ENCODE measurements at places on chromosomes 2 and 18.

- DNase-seq, result no peak
Observed at GRCh38 chr2:133092571-133092970, 422.6 kb upstream of the LYPD1 start.

GRCh38 chr18:58878640-58879039 lies 14.0 kb downstream of the ZNF532 start:
- no peak for DNase-seq

- peak; percentile 83 for DNase-seq
Observed at GRCh38 chr18:54828281-54828881, at the start of gene RAB27B. Gene RAB27B, plus strand, starts transcription at chr18:54828477. Its CDS starts 49,109 bp downstream, at chr18:54877586.

GRCh38 chr2:240840435-240841060 lies 20.5 kb upstream of the KIF1A start:
- no peak for DNase-seq

DNA sequence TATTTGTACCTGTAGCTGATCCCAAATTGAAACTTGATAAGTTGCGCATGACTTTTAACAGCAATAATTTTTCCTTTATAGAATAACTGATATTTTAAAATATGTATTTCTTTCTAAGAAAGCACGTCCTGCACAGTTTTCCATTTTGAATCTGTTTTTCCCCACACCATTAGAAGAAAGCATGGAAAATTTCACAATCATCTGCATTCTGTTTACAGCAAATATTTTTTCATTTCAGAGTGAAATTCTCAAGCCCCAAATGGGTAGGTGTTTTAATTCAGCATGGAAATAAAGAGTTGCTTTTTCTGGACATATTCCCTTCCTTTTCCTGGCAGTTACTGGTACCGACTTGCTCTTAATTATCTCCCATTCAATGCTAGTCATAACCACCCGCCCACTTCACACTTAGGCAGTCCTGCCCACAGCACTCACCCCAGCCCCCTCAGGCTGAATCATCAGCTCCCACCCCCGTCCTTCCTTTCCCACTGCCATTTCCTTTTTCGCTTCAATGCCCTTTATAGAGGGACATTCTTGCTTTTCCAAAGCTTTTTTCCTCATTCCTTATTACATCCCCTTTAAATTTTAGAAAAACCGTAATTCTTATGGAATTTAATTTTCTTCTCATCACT lies 89.2 kb upstream of the GLS start:
- peak; percentile 57 for DNase-seq

GRCh38 chr2:195164930-195165329 lies 492.1 kb upstream of the SLC39A10 start:
- DNase-seq, result no peak

DNA sequence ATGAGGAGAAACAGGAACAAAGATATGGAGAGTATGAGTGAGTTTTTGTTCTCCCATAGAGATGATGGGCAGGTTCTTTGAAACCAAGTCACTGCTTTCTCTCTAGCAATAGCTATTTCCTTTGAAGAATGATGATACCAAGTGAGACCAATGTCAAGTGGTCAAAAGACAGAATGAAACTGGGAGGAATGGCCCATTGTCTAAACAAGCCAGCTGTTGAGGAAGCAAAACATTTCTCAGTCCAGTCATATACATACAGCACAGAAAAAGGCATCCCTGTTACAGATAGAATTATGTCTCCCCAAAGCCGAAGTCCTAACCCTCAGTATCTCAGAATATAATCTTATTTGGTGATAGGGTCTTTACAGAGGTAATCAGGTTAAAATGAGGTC lies 66.1 kb upstream of the EPC2 start:
- DNase-seq, result no peak

DNA sequence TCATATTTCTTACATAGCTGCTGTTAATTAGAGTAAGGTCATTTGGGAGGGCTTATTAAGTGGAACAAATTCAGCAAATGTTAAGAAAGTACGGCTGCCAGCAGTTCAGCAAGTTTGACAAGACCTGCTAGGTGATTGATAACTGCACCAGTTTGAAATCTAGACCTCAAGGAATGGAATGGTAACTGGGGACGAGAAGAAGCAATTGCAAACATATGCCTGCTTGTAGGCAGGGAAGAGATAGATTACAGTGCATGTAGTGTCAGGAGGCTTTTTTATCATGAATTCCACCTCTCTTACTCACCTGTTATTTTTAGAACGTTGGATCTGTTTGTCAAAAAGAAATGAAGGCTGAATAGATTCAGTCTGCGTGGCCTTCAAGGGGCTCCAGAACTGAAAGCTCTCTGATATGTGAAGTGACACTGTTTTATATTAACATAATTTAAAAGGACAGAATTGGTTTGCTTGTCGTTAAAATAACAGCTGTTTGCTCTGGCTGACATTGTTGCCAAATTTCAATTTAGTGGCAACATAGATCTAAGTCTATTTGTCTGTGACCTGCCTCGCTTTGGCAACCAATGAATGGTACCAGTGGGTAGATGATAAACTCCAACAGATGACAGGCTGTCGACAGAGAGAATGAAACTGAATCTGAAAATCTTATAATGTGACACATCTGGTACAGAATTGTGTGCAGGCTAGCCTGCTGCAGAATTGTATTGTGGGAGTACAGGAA lies 199.3 kb downstream of the ZNF407 start:
- peak; percentile 21 for DNase-seq

GRCh38 chr2:137865954-137866540 lies 98.2 kb upstream of the HNMT start:
- DNase-seq, result peak; percentile 63

- DNase-seq, result peak; percentile 1
Observed at GRCh38 chr2:30261695-30262211, 30.4 kb downstream of the LBH start.

DNA sequence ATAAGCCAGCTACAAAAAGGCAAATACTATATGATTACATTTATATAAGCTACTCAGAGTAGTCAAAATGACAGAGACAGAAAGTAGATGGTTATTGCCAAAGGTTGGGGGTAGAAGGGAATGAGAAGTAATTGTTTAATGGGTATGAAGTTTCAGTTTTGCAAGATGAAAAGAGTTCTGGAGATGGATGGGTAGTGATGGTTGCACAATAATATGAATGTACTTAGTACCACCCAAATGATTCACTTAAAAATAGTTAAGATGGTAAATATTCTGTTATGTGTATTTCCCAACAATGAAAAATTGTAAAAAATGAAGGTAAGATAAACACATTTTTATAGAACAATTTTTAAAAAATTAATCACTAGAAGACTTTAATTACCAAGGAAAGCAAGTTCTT lies 448.4 kb downstream of the ADCYAP1 start:
- DNase-seq, result no peak

DNA sequence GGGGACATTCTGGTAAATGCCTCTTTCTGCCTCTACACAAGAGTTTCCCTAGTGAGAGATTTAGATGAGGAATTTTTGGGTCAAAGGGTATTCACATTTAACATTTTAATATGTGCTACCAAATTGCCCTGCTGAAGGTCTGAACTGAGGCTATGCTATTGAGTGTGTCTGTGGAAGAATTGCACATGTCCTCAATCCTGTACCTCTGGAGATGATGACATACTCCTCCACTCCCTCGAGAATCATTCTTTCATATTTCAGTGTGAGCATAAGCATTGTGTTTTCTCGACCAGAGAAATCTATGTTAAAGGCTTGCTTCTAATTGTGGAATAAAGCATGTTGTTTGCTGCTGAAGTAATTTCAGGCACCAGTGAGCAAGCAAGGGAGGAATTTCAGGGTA lies 110.5 kb downstream of the TSN start:
- no peak for DNase-seq

- DNase-seq, result no peak
Observed at GRCh38 chr18:9547782-9548181, 66.6 kb downstream of the PPP4R1 start.

DNA sequence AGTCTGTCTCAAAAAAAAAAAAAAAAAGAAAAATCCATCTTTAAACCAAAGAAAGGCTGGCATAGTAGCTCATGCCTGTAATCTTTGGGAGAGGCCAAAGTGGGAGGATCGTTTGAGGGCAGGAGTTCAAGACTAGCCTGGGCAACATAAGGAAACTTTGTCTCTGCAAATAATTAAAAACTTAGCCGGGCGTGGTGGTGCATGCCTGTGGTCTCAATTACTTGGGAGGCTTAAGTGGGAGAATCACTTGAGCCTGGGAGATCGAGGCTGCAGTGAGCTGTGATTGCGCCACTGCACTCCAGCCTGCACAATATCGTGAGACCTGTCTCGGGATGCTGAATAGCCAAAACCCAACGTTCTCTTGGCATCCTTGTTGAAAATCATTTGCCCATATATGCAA lies 6.1 kb downstream of the CNOT11 start:
- no peak for DNase-seq

DNA sequence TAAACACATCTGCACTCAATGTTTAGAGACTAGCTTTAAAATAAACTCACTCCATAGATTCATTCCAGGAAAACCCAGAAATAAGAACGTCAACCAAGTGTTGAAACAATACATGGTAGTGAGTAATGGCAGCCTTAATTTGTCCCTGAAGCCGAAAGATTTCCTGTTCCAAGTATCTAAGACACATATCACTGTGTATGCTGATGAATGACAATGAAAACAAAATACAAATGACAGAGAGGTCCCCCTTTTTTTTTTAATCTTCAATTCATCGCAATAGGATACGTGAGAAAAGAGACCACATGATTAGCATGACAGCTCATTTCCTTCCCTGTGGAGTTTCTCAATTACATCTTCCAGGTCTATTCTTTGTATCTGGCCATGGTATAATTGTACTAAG lies 160.5 kb upstream of the STK17B start:
- no peak for DNase-seq

DNA sequence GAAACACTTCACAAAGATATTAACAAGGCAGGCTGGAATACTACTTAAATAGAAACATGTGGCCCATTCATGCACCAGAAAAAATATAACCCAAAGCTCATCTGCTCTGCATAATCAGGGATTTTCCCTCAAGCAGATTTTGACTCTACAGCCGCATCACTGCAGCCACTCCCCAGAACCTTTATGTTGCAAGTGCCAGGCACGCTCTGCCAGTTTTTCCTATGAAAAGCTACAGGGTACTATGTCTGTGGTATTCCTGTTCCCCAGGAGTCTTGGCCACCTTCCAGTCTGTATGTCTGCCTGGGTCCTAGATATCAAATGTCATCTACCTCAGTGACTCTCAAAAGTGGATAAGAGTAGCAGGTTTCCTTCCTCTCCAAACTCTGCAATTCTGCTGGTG lies 3.8 kb downstream of the COA5 start:
- peak; percentile 16 for DNase-seq

All from activated CD4-positive, alpha-beta T cell treated with anti-CD3 and anti-CD28 coated beads for 48 hours (primary cell).